Mesendoderm (in vitro differentiated cells): ENCODE measurements at places on chromosomes 3 and 15.

- no peaks in the 10 kb centered on the region for H3K36me3 ChIP-seq
- H3K4me1 ChIP-seq = no peaks in the 10 kb centered on the region
- H3K27ac ChIP-seq = no peak overlapping the region
- H3K4me3 ChIP-seq = no peak overlapping the region
- H3K27me3 ChIP-seq = no peaks in the 10 kb centered on the region
- no peak for DNase-seq
Measured at GRCh38 chr3:187708696-187709095, 6.3 kb upstream of the RTP2 start.

DNA sequence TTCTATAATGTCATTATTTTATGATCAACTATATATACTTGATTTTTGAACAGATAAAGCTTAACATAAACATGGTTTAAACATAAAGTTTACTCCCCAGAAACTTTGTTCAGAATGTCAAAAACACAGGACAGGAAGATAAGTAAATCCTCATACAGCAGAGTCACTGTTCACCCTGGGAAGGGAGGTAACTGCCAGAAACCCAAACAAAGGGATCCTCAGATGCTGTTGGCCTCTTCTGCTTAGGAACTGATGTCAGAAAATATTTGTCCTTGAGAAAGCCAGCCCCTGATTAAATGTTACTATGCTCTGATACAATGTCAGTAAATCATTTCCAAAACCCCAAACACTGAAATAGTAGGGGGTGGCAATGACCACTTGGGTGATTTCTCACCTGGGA, 185.3 kb downstream of the TJP1 start:
- no peak overlapping the region for H3K4me3 ChIP-seq
- DNase-seq = no peak
- H3K27ac ChIP-seq = no peak overlapping the region

DNA sequence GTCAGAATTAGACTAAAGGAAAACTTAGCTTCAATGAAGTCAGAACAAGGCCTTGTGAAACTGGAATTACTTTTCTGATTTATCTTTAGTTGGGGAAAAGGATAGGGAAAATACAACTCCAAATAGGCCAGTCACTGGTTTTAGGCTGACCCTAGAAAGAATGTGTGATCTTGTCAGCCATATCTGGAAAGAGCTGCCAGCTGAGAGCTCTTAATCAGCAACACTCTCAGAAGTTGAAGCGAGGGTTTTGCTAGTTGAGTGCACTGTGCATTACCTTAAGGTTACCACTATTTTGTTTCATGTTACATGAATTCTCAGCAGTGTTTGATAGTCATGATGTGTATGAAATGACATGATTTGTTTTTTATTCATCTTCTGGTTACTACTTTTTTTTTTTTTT, 905.3 kb upstream of the ALCAM start:
- no peaks in the 10 kb centered on the region for H3K27me3 ChIP-seq
- H3K4me3 ChIP-seq = no peak overlapping the region
- no peaks in the 10 kb centered on the region for H3K4me1 ChIP-seq
- H3K36me3 ChIP-seq = no peaks in the 10 kb centered on the region

DNA sequence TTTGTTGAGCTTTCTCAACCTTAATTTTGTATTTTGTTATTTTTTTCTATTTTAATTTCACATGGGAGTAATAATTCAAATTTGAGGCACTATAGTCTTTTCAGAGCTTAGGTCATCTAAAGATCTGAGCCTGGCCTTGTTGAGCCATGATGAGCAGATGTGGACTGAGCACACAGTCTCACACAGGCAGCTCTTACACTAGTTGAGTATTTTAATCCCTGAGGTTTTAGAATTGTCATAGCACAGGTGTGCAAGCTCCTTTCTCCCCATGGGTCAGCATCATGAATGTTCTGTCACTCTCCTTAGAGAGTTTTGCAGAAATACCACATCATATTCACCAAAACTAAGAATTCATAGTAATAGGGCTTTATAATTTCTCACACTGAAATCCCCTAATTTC, 4.9 kb downstream of the ZBTB38 start:
- H3K36me3 ChIP-seq = no peaks in the 10 kb centered on the region
- H3K4me1 ChIP-seq = peaks cover 7% of the 10 kb centered on the region
- H3K4me3 ChIP-seq = no peak overlapping the region
- no peak overlapping the region for H3K27ac ChIP-seq
- no peak for DNase-seq
- no peaks in the 10 kb centered on the region for H3K27me3 ChIP-seq

DNA sequence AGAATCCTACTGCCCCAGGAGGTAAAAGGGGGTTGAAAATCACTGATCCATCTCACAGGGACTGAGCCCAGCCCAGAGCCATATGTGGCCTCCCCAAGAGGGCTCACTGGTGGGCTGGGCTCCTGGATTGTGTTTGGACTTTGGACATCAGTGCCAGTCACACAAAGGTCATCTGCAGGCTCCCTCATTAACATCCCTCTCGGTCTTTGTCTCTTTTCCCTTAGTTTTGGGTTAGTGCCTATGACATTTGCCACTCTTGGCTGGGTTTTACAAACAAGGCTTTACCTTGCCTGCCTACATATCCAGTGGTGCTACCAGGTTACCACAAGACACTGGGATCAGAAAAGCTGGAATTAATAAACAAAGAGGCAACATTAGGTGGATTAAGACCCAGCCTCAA, 27.9 kb downstream of the IFT122 start:
- no peak overlapping the region for H3K27ac ChIP-seq
- peaks cover 4% of the 10 kb centered on the region for H3K36me3 ChIP-seq
- DNase-seq = no peak
- H3K27me3 ChIP-seq = no peaks in the 10 kb centered on the region
- H3K4me3 ChIP-seq = no peak overlapping the region
- H3K4me1 ChIP-seq = no peaks in the 10 kb centered on the region

DNA sequence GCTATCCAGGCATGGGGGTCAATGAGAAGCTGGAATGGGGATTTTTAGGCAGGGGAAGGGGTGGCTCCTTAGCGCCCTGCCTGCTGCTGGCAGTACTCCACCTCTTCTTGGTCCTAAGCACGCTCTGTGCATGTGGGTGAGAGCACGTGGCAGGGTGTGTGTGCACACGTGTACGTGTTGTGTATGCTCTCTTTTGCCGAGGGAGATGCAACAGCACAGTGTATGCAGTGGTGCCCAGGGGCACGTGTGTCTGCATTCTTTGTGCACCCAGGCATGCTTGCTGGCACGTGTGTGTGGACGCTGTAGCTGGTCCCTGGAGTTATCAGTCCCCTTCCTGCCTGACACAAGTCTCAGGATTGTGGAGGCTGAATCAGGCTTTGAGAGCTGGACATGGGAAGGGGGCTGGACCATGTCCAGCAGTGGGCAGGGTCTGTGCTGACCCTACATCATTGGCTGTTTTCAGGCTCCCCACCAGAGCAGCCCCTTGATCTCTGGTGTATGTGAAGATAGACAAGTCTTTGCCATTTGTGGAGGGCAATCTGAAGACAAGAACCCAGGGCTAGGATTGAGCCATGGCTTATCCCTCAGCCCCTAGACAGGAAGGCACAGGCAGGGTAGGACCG, 1.9 kb upstream of the CAMKV start:
- H3K4me3 ChIP-seq = no peak overlapping the region
- no peak for DNase-seq
- H3K4me1 ChIP-seq = peaks cover 4% of the 10 kb centered on the region
- H3K36me3 ChIP-seq = no peaks in the 10 kb centered on the region

DNA sequence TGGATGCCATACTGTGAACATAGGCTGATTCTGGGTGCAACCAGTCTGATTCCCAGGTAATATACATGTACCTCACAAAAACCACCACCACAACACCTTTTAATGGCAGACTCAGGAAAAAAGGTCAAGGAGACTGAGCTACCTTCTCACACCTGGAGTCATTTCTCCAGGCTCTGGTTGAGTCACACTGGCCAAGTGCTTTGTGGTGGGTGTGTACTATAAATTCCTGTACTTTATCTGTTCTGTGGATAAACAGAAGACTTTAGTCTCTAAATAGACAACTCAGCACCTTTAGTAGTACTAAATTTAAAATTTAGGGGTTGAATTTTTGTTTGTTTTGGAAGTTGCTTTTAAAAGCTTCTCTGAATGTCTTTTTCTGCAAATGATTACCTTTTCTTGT, 46.7 kb downstream of the TOP2B start:
- H3K27me3 ChIP-seq = no peaks in the 10 kb centered on the region
- H3K36me3 ChIP-seq = no peaks in the 10 kb centered on the region
- DNase-seq = no peak
- H3K27ac ChIP-seq = no peak overlapping the region
- no peaks in the 10 kb centered on the region for H3K4me1 ChIP-seq
- H3K4me3 ChIP-seq = no peak overlapping the region

DNA sequence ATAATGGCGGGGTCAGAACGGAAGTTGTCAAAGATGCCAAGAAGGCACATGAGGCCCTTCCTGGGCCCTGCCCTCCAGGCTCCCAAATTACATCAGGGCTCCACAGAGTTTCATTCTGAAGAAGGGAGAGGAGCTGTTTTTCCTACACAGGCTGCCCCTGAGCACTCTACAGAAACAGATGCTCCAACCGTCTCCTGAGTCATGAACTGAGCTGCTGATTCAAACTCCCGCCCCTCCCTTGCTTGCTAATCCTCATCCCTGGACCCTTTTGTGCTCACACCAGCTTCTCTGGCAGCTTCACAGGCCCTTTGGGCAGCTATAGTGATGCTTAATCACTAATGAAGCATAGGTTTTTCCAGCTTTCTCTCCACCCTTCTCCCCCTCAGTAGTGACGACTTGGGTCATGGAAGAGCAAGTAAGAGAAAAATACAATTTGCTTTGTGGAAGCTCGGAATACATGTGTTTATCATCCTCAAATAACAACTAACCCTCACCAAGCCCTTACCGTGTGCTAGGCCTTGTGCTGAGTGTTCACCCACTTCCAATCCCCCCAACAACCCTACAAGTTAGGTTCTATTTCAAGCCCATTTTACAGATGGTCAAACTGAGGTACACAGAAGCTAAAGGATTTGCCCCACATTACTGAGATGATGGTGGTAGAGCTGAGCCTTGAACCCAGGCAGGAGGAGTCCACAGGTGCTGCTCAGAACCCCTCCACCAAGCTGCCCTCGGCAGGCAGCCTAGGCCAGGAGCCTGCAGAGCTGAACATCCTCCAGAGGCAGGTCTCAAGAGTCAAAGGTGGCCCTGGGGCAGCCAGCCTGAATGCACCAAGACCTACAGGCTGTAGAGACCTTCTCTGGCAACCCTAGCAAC, 21.9 kb downstream of the MEGF11 start:
- no peaks in the 10 kb centered on the region for H3K4me1 ChIP-seq
- H3K36me3 ChIP-seq = no peaks in the 10 kb centered on the region
- no peak overlapping the region for H3K4me3 ChIP-seq
- DNase-seq = no peak
- H3K27me3 ChIP-seq = no peaks in the 10 kb centered on the region

DNA sequence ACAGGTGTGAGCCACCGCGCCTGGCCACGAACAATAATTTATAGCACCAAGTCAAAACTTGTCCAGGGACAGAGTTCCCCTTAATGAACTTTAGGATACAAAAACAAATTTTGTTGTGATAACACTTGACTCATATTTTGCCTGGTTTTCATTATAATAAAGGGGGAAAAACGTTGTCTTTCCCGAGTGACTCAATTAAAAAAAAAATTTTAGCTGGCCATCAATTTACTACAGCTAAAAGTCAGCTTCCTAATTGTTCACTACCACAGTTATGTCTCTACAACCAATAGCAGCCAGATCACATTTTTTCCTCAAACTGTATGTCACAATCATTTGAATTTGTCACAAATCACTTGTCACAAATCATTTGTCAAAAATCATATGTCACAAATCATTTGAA, 116.0 kb downstream of the P3H2 start:
- H3K4me3 ChIP-seq = no peak overlapping the region
- DNase-seq = no peak
- no peaks in the 10 kb centered on the region for H3K27me3 ChIP-seq
- H3K36me3 ChIP-seq = no peaks in the 10 kb centered on the region
- H3K27ac ChIP-seq = no peak overlapping the region

DNA sequence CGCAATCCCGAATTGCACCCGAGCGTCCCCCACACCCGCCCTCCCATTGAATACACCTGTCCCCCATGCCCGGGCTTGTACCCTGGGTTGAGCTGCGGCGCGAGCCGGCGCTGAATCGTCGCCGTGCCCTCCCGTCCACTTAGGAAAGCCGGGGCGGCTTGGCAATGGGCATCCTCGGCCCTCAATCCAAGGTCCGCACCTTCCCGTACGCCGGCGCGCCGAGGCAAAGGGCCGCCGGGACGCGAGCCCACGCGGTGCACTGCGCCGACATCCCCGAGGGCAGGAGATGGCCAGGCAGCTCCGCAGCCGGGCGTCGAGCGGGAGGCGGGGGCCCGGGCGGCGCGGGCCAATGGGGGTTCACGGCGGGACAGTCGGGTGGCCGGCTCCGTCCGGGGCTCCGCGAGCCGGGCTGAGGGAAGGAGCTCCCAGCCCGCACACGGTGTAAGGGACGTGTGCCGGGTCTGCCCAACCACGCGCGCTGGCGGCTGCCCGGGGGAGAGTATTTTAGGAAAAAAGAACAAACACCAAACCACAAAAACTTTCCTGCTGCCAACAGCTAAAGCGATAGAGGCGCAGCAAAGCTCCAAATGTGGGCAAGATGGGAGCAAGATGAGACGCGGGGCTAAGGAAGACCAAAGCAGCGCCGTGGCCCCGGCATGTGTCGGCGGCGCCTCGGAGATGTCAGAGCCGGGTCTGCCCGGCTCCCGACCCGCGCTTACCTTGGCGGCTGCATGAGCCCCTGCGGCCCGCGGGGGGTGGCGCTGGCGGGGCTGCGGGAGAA, 621 bp downstream of the RGMA start:
- no peaks in the 10 kb centered on the region for H3K36me3 ChIP-seq
- peak; percentile 54 for DNase-seq
- peaks cover 14% of the 10 kb centered on the region for H3K27me3 ChIP-seq
- no peaks in the 10 kb centered on the region for H3K4me1 ChIP-seq
- no peak overlapping the region for H3K27ac ChIP-seq

GRCh38 chr15:78063217-78063616, 14.3 kb downstream of the TBC1D2B start:
- no peak overlapping the region for H3K27ac ChIP-seq
- DNase-seq = no peak
- H3K36me3 ChIP-seq = no peaks in the 10 kb centered on the region

GRCh38 chr3:45841420-45841756, 531 bp downstream of the LZTFL1 start:
- peak overlapping the region; percentile 78 for H3K4me3 ChIP-seq
- H3K27ac ChIP-seq = no peak overlapping the region
- DNase-seq = no peak
- H3K27me3 ChIP-seq = no peaks in the 10 kb centered on the region

DNA sequence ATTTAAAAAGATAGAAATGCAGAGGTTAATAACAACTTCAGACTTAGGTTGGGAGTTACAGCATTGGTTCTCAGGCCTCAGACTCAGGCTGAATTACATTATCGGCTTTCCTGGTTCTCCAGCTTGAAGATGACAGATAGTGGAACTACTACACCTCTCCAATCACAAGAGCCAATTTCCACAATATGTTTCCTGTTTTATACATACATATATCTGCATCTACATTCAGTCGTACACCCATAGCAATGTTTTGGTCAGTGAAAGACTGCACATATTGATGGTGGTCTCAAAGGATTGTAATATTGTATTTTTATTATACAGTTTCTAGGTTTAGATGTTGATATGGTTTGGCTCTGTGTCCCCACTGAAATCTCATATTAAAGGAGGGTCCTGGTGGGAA, 35.4 kb downstream of the AADACL2 start:
- DNase-seq = no peak
- H3K4me3 ChIP-seq = no peak overlapping the region
- H3K27me3 ChIP-seq = no peaks in the 10 kb centered on the region
- H3K4me1 ChIP-seq = no peaks in the 10 kb centered on the region
- H3K27ac ChIP-seq = no peak overlapping the region

GRCh38 chr3:192928720-192929119, 11.1 kb upstream of the MB21D2 start:
- H3K27me3 ChIP-seq = no peaks in the 10 kb centered on the region
- no peaks in the 10 kb centered on the region for H3K36me3 ChIP-seq
- H3K4me3 ChIP-seq = no peak overlapping the region
- H3K27ac ChIP-seq = no peak overlapping the region
- peaks cover 2% of the 10 kb centered on the region for H3K4me1 ChIP-seq
